ENCODE measurements at places on chromosomes 4 and X.

GRCh38 chr4:93396272-93396671 is 432.3 kb upstream of the ATOH1 start:
- no peak for DNase-seq

DNA sequence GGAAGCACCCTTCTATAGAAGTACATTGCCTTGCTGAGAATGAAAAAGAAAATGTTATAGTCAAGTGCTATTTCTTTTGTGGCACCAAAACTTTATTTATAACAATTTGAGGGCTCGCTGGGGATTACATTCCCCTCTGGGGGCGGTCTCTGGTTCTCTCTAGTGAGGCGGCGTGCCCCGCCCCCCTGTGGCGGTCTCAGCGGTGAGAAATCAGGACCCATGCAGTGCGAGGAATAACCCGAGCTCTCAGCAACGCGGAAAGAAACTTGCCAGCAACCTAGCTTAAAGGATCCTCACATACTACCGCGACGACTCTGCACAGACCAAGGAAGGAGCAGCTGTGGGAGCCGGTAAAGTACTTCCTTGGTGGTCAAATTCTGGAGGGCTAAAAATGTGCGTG is 83.4 kb upstream of the SHISA3 start:
- no peak for DNase-seq

GRCh38 chr4:182874304-182874751 is 42.9 kb downstream of the DCTD start:
- no peak for DNase-seq

GRCh38 chrX:11099465-11099864 is 11.7 kb upstream of the HCCS start:
- DNase-seq = no peak

DNA sequence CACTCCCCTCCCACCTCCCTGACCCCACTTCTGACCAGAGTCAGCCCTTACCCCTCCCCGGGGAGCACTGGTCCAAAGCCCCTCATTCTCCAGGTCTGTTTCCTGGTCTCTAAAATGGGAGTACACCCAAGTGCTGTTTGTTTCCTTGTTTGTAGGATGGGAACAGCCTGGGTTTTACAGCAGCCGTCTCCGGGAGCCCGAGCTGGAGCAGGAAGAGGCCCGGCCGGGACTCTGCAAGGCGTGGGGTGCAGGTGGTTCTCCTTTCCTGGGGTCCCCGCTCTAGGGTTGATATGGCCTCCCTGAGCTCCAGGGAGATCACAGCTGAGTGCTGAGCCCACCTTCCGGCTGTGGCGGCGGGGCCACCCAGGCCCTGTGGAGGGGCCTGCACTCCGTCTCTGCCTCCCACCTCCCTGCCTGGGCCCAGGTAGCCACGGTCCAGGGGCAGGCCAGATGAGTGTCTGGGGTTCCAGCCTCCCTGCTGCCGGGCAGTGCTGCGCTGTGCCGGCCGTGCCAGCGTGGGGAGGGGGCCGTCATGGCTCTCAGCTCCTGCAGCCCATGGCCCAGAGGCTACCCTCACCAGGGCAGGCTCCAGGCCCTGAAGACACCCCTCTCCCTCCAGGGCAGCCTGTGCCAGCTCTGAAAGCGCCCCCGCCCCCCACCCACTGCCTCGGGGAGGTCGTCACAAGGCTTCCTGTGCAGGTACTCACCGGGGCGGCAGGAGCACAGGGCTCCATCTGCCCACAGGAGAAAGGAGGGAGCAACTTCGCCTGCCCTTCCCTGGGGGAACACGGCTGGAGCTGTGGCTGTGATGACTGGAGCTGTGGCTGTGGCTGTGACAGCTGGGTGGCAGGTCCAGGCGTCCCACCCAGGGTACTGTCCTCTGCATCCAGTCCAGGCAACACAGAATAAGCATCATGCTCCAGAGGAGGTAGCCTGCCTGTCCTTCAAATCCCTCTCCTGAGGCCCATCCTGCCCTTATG is 98.8 kb downstream of the ADRA2C start:
- no peak for DNase-seq

- no peak for DNase-seq
Observed at GRCh38 chr4:98969878-98970785, 25.4 kb upstream of the METAP1 start.

All from stimulated activated CD4-positive, alpha-beta T cell treated with anti-CD3 and anti-CD28 coated beads, Interleukin-2, amount 100 ng/mL, for 4 hours (primary cell).